ENCODE measurements at places on chromosomes 7 and 10.

DNA sequence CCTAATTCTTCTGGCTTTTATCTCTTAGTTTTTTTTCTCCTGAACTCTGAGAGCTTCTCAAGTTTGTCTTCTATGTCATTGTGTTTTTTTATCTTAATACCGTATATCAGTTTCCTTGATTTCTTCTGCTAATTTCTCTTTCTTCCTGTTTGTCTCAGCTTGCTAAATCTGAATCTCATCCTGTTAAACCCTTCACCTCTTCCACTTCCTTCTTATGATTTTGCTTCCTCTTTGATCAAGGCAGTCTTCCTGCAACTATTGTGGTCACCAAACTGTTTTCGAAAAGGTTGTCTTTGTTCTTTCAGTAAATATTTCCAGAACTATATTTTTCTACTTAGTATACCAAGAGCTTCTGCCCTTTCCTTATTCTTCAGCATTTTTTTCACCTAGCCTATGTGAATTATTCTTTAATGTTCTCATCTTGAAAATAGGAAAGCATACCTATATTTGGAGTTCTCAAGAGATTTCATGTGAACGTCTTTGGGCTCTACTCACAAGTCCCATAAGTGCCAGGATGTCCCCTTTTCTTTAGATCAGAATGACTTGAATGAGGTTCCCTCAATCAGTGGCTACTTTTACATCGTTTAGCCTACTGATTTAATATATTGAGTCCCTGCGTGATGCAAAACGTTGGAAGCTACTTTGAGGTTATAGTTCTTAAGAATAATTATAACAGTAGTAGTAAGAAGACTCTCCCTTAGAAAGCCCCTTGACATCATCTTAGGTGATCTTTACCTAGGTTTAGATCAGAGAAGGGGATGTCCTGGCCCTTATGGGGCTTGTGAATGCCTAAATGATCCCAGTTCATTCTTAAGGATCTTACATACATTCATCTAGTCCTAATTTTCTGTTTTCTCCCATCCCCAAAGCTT is 415.4 kb upstream of the AUTS2 start:
- no peak for DNase-seq

DNA sequence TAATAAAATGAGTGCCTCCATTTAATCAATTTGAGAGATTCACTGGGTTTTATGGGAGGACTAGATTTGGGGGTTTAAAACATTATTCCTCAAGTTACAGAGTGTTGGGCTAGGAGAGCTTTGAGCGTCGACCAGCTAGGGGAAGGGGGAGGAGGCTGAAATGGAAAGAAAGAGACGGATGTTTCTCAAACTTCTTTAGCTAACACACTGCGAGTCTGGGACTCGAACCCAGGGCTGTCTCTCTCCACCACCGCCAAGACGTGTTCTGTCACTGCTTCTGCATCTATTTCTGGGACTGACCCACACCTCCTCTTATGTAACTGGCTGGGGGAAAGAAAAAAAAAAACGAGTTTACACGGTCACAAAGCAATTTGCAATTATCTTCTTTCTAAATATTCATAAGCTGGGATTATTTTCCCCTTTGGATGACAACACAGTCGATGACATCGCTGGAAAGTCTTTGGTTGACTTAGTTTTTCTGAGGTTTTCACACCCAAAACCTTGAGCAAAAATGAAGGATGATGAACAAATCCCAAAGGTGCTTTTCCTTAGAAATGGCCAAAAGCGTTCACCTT is 27.2 kb downstream of the CHST15 start:
- no peak for DNase-seq

DNA sequence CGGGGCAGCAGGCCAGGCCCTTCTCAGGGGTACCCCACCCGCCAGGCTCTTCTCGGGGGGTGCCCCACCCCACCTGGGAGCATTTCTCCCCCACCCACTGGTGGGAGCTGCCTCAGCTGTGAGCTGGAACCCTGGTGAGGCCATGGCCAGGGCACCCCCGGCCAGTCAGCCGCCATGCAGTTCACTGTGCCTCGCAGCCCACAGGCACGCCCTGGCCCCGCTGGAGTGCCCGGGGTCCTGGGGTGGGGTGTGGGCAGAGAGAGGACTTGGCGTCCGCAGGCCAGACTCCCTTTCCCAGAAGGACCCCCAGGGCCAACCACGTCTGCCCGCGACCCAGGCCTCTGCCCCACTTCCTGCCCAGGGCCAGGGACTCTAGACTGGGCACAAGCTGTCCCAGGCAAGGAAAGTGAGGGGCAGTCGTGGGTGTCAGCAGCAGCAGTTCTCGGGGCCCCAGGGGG is 13.1 kb downstream of the DPYSL4 start:
- DNase-seq = no peak

DNA sequence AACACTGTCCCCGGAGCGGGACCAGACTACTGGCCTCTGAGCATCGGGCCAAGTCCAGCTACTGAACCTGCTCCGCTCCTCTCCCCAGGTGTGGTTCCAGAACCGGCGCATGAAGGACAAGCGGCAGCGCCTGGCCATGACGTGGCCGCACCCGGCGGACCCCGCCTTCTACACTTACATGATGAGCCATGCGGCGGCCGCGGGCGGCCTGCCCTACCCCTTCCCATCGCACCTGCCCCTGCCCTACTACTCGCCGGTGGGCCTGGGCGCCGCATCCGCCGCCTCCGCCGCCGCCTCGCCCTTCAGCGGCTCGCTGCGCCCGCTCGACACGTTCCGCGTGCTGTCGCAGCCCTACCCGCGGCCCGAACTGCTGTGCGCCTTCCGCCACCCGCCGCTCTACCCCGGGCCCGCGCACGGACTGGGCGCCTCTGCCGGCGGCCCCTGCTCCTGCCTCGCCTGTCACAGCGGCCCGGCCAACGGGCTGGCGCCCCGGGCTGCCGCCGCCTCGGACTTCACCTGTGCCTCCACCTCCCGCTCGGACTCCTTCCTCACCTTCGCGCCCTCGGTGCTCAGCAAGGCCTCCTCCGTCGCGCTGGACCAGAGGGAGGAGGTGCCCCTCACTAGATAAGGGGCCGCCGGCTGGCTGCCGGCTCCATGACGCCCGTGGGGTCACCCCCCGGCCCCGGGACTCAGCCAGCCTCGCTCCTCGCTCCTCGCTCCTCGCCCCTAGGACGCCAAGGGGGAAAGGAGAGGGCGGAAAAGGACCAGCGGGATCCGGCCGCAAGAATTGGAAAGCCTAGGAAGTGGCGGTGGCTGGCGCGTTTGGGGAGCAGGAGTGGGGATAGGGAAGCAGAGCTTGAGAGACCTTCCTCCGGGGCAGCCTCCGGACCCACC is 3.4 kb downstream of the EVX1 start:
- DNase-seq = no peak

DNA sequence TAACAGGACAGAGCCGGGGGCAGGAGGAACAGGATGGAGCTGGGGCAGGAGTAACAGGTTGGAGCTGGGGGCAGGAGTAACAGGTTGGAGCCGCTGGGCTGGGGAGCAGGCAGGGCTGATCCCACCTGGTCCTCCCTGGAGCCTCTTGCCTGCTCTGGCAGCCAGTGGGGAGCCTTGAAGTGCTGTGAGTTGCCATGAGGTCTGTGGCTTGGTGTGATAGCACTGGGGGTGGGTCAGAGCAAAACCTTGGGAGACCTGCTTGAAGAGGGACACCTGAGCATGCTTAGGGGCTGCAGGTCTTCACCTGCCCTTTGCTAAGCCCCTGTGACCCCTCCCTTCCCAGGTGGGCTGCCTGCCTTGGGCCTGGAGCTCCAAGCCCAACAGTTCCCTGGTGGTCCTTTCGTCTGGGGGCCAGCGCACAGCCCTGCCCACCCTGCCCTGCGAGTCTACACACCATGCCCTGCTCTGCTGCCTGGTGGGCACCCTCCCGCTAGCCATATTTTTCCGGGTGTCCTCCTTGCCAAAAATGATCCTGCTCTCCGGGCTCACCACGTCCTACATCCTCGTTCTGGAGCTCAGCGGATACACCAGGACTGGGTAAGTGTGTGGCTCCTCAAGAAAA is 111.6 kb downstream of the ADCY1 start:
- DNase-seq = no peak

DNA sequence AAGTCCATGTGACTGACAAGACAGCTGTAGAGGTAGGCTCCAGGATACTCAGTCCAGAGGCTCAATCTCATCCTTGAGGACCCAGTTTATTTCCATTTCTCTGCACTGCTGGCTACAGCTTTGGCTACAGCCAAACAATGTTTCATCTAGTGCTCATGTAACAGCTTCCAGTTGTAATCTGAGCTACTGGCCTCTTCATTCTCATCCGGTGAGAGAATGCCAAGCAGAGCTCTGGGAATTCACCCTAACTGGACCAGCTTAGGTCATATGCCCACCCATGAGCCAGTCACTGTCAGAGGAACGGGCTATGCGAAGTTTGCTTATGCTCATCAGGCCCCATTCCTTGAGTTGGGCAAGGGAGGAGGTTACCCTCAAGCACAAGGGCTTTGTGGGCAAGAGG is 192.9 kb downstream of the EVX1 start:
- no peak for DNase-seq

DNA sequence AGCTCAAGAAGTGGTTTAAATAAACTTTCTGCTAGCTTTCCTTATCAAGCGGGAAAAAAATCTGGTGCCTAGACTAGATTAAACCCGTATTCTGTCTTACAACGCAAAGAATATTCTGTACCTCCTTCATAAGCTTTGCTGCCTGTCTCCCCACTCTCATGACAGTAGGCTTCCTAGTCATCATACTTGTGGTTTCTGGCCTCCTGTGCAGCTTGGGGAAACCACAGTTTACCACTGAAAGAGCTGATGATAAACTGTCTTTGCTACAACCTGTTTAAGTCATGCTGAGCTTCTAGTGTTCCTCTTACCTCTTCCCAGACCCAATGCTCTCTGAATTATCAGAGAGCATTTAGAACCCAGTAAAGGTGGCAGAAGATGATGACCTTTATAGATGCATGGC is 55.0 kb downstream of the PODXL start:
- DNase-seq = peak; percentile 54

- no peak for DNase-seq
Observed at GRCh38 chr7:30888747-30889146, 22.9 kb upstream of the AQP1 start.

DNA sequence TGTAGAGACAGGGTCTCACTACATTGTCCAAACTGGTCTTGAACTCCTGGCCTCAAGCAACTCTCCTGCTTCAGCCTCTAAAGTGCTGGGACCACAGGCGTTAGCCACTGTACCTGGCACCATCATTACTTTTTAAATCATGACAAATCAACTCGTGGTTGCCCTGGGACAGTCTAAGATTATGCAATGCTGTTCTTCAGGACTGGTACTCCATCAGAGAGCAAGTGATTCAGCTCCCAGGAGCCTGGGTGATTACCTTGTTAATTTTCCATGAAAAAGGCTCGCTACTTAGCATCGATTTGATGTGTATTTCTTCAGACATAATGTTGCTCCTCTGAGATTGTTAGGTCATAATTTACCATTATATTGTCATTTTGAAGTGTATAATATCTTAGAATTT is 158.9 kb upstream of the STEAP4 start:
- no peak for DNase-seq

GRCh38 chr7:27185854-27186667 is 1.0 kb upstream of the HOXA11 start:
- DNase-seq = no peak

- no peak for DNase-seq
Observed at GRCh38 chr7:22319424-22320403, 37.2 kb downstream of the RAPGEF5 start.

GRCh38 chr10:130769146-130770017 is 542.1 kb downstream of the TCERG1L start:
- DNase-seq = no peak

DNA sequence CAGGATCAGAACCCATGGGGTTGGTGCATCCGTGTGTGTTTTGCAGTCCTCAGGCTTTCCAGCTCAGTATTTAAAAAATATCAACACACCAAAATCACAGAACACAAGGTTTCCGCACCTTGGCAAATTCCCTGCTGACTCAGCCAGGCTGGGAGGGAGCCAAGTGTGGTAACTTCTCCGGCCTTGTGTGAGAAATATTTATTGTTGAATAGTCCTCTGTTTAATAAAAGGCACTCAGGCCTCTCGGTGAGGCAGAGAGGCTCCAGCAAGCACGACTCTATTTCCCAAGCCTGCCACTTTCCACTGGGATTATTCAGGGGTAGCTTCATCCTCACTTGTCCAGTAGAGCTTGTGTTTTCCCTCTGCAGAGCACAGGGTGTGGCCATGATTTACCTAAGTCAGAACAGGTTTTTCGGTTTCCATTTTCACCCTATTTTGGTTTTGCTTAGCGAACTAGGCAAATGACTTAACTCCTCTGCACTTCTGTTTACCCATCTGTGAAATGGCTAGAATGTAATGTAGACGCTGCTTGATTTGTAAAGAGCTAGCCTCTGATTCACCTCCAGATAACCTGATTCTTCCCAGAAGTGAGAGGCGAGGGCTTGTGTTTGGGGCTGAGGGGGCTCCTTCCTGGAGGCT is 13.0 kb upstream of the CHST15 start:
- no peak for DNase-seq

- DNase-seq = no peak
Observed at GRCh38 chr10:32084185-32084851, 28.1 kb upstream of the KIF5B start.

GRCh38 chr7:120819861-120820260 is 38.1 kb downstream of the TSPAN12 start:
- DNase-seq = no peak

GRCh38 chr10:89163265-89163995 is 43.7 kb downstream of the CH25H start:
- DNase-seq = peak; percentile 78

DNA sequence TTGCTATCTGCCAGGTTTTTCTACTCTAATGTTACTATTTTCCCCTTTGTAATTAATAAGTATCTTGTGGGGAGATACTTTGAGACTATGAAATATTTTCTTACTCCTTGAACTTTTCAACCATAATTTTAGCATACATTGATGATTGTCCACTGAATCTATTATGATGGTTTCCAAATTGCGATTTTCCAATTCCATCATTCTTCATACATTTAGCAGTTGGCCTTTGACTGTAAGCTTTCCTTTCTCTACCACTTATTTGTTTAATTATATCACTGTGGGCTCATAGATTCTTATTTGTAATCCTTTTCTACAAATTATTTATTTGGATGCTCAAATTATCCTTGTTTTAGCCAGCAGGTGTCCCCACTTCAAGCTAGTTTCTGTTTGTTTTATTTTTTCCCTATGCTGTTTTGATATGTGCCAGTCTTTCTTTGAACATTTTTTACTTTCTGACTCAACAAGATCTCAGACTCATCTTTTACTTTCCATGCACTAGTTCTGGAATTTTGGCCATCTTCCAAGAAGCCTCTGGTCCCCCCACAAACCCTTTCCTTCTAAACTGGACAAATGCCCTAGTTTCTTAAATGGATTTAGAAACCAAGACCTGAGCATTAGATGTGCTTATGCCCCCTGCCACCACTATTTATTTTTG is 11.4 kb upstream of the MRPS16 start:
- DNase-seq = no peak

GRCh38 chr10:85641479-85642009 is 725.1 kb downstream of the GRID1 start:
- no peak for DNase-seq

GRCh38 chr7:139341776-139342226 is 664 bp downstream of the FMC1 start:
- DNase-seq = no peak

GRCh38 chr7:4645246-4645645 is 36.8 kb upstream of the FOXK1 start:
- DNase-seq = no peak

- no peak for DNase-seq
Observed at GRCh38 chr10:114859222-114859621, 37.6 kb downstream of the FHIP2A start.

Data from stimulated activated CD4-positive, alpha-beta T cell treated with anti-CD3 and anti-CD28 coated beads, Interleukin-4, amount 100 ng/mL, for 4 hours (primary cell).